Eye (tissue), 1 donor: ENCODE measurements at places on chromosomes 13 and 19.

GRCh38 chr13:114325729-114326128 is 11.4 kb downstream of the CHAMP1 start:
- no peak for DNase-seq

DNA sequence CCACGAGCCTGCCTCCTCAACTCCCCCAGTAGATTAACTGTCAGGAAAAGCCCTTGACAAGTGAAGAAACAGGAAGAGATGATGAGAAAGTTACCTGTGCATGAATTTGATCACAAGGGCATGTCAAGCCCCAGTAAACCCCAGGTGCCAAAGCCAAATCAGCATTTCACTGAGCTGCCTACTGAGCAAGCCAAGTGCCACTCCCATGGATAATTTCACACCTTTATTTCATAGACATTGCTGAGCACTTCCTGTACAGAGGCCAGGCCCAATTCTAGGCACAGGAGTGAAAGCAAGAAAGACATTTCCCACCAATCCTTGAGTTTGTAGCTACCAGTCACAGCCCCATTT is 2.4 kb downstream of the GADD45GIP1 start:
- DNase-seq = no peak

DNA sequence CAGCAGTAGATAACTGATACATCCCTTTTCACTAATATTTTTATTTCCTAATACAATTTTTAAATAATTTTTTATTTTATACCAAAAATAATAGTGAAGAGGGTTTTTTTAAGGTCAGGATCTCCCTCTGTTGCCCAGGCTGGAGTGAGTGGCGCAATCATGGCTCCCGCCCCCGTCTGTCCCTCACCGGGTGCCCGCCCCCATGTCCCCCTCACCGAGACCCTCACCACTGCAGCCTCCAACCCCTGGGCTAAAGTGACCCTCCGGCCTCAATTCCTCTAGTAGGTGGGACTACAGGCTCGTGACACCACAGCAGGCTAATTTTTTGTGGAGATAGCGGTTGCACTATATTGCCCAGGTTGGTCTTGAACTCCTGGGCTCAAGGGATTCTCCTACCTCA is 17.8 kb upstream of the ZNF846 start:
- DNase-seq = no peak

- DNase-seq = peak; percentile 37
These were observed 593 bp downstream of the ATP8B3 start for GRCh38 chr19:1811472-1811894.

DNA sequence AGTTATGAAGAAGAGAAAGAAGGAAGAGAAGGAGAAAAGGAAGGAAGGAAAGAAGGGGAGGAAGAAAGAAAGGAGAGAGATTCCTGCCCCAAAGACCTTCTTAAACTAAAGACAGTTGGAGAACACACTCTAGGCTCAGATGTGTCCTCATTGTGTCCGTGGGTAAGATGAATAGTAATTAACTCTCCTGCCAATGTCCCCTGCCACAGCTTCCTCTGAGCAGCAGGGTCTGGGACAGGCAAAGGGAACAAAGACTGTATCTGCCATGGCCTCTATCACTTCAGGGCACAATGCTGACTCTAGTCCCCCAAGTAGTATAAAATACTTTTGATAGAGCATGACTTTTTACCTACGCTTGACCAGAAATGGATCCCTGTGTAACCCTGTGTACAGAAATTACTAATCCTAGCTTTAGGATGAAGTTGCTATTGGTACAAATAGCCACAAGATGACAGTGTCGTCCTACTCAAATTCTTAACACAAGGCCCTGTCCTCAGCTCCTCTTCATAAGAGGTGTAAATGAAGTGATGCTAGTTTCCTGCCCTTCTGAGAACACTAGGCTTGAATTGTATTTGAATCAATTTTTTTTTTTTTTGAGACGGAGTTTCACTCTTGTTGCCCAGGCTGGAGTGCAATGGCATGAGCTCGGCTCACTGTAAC is 186.2 kb upstream of the GPR12 start:
- DNase-seq = peak; percentile 71

- DNase-seq = no peak
These were observed 215.5 kb upstream of the HTR2A start for GRCh38 chr13:47112205-47112902.

DNA sequence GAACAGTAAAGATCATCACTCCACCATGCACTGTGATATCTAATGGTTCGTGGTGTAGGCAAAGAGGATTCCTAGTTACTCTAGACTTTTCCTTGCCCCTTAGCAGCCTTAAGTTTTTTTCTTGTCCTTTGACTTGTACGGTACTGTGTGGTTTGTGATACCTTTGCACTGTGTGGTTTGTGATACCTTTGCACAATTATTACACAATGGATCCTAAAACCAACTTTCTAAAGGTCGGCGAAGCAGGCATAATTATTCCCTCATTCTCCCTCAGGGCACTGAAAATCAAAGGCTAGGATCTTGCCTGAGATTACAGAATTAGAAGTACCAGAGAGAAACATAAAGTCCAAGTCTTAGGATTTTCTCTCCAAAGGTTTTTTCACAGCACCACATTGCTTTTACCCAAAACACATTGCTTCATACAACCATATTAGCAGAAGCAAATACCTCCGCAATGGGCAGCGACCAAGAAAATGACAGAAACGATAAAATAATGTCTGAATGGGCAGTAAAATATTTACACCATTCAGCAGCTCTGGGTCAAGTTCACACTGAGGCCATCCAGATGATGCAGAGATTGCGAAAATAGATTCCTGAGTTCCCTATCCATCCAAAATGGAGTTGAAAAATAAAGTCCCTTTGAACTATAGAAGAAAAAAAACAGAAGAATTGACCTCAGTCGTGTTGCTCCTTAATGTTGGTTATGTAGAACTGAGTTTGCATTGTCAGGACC is 106.4 kb downstream of the FGF14 start:
- DNase-seq = no peak

- DNase-seq = peak; percentile 52
These were observed 19.3 kb upstream of the SDHAF1 start for GRCh38 chr19:35975608-35976214.

GRCh38 chr13:94435604-94436226 is 43.8 kb downstream of the DCT start:
- peak; percentile 81 for DNase-seq

DNA sequence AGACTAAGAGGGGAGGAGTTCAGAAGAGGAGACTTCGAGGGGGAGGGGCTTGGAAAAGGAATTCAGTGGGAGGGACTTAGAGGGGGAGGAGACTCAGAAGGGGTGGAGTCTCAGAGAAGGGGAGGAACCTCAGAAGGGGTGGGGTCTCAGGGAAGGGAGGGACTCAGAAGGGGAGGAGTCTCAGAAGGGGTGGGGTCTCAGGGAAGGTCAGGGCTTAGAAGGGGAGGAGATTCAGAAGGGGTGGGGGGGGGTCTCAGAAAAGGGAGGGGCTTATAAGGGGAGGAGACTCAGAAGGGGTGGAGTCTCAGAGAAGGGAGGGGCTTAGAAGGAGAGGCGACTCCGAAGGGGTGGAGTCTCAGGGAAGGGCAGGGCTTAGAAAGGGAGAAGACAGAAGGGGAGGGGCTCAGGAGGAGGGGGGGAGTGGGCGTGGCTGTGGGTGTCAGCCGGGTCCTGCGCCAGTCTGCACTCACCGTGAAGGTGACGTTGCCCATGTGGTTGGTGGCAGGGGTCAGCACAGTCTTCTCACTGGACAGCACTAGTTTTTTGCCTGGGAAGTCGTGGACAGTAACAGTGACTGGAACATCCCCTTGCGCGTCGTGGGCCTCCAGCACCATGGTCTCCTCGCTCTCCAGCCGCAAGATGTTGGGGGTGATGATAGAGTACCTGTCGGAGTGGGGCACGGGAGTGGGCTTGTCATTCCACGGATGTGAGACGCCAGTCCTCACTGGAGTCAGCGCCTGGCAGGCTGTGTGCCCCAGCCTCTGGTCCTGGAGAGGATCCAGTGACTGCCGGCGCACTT is 1.5 kb downstream of the C3 start:
- peak; percentile 21 for DNase-seq

GRCh38 chr13:38848360-38848759 is 142.3 kb downstream of the STOML3 start:
- no peak for DNase-seq

DNA sequence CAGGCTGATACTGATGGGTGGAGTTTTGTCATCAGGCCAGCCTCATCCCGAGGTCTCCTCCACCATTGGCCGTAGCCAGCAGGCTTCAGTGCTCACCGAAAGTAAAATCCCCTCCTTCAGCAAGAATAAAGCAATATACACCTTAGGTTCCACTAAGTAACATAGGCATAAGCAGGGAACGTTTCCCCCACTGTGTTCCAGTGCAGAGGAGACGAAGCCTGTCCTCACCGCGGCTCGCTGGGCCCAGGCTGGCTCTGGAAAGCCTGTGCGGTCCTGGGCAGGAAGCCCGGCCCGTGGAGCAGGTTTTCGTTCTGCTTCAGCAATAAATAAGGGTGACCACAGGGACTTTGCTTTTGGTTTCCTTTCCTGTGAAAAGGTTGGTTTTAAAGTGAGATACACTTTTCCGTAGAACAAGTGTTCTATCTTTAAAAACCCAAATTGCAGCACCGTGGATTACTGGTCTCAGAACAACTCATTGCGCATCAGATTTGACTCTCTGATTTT is 16.3 kb upstream of the TEX29 start:
- no peak for DNase-seq

GRCh38 chr19:3034656-3035541 is 5.8 kb upstream of the TLE2 start:
- DNase-seq = peak; percentile 73

DNA sequence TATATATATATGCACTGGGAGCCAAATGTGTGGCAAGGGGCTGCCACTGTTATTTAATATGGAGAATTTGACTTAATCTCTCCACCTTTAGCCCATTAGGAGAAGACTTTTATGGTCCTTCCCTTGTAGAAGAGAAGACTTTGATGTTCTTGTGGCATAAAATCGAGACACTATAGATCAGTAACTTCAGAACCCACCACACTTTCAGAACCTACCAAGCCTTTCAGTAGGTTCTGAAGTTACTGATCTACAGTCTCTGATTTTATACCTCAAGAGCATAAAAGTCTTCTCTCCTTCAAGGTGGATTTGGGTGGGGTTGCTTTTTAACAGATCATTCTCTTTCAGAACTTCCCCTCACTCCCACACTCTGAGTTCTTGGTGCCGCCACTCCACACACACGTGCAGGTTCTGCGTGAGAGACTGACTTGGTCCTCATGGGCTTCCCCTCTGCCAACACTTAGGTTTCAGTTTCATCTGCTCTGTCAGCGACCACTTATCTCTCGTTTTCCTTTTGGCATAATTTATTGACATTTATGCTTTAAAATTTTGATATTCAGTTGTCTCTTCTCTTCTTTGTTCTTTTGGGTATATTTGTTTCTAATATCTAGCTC is 213.4 kb upstream of the PCDH17 start:
- no peak for DNase-seq
